ENCODE measurements at places on chromosomes 11 and 22.

DNA sequence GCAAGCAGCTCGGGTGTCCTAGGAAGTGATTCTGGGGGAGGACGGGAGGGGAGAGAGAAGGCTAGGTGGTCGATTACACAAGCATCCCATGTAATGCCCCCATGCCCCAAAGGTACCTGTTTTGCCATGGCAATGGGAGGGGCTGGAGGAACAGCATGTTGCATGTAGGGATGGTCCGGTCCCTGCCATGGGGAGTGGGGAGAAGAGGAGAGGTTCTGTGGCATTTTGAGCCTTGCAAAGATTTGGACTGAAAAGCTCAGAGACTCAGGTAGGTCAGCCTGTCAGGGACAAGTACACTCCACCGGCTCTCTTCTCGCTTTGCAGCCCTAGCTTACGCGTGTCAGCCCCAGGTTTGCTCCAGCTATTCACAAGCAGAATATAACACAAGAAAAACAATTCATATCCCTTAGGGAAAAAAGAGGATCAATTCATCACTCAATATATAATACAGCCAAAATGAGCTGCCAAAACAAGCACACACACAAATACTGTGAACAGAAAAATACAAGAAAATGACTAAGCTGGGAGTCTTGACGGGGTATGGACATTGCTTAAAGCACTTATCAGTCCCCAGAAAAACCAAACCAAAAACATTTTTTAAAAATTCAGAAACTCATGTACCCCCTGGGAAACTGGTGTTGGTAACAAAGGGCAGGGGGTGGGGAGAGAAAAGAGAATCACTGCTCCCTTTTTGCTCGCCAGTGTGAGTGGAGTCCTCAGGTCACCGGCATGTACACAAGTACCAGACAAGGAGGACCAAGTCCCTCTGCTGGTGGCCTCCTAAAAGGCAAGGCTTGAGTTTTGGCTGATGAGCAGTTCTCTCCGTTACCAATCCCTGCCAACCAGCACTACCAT, 21.6 kb downstream of the APOL5 start:
- no peak for DNase-seq

DNA sequence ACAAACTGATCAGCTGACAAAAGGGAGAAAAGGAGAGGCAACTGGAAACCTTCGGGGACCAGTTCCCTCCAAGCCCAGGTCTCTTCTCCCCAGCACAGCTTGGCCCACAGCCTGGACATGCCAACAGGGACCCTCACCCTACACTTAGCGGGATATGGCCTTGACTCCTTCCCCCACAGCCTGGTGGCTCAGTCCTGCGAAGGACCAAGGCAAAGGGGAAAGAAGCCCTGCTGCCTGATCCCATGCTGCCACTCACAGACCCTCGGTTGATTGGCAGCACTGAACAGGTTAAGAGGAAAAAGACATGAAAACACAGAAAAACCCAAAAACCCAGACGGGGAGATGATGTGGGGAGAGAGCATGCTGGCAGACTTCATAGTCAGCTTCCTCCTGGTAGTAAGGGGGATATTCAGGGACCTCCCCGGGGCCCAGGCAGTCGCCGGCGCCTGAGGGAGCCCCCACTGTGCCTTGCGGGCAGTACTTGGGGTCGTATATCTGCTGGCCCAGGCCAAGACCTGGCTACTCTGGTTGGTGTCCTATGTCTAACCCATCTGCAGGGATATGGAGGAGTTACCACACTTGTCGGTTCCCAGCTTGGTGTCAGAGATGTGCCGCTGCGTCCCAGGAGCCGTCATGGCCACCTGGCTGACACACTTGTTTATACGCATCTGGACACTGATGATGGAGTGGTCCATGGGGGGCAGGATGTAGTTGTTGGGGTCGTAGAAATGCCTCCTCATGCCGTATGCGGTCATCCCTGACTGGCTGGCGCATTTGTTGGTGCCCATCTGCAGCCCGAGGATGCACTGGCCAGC, 34.2 kb upstream of the HORMAD2 start:
- DNase-seq, result no peak

DNA sequence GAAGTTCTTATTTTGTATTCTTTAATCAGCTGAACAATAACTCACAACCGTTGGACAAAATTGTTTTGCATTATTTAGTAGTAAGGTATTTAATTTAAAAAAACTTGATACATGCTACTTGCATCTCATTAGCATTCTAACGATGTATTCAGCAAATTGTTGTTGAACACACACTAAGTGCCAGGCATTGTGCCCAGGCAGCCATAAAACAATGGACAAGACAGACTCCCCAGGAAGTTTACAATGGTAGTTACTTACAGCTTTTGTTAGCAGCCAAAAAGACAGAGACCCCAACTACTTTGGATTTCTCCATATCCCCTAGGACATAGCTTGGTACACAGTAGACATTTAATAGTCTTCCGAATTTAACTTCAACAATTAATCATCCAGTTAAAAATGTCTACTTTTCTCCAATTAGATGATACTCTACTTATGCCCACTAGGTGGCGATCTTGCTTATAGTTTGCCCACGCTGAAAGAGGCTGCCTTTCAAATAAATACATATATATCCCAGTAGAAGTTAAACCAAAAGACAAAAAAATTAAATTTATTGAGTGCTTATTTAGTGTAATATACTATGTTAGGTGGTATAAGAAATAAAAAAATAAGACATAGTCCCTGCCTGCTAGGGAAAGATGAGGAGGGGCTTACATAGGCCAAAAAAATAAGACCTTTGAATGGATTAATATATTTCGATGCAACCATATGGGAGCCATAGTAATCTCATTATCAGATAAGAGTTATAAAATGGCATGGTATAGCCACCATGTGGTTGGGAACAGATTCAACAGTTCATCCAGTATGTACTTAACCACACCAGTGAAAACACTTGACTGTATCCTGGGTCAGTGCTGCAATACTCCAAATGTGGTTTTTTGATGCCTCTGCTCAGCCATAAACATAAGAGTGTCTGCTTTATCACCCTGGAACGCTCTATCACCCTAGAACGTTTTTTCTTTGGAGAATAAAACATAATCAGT, 2.0 kb upstream of the FJX1 start:
- DNase-seq, result peak; percentile 93

DNA sequence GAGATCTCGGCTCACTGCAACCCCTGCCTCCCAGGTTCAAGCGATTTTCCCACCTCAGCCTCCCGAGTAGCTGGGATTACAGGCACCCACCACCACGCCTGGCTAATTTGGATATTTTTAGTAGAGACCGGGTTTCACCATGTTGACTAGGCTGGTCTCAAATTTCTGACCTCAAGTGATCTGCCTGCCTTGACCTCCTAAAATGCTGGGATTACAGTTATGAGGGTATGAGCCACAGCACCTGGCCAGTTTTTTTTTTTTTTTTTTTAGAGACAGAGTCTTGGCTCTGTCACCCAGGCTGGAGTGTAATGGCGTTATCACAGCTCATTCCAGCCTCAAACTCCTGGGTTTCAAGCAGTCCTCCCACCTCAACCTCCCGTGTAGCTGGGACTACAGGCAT, 54.9 kb upstream of the PRR5 start:
- DNase-seq, result no peak

GRCh38 chr11:86360775-86361395, 13.8 kb upstream of the CCDC81 start:
- no peak for DNase-seq

- DNase-seq, result no peak
Observed at GRCh38 chr11:119047205-119047604, 9.8 kb downstream of the HYOU1 start.

- no peak for DNase-seq
Observed at GRCh38 chr11:47384498-47384897, 6.2 kb upstream of the SPI1 start.

GRCh38 chr11:92423115-92424034, 198.8 kb downstream of the FAT3 start:
- DNase-seq, result no peak

- peak; percentile 39 for DNase-seq
Observed at GRCh38 chr11:575313-575995, 816 bp upstream of the PHRF1 start.

GRCh38 chr11:84581083-84581482, 1046.1 kb downstream of the DLG2 start:
- no peak for DNase-seq

- no peak for DNase-seq
Observed at GRCh38 chr11:32136657-32137056, 45.8 kb downstream of the RCN1 start.

- DNase-seq, result no peak
Observed at GRCh38 chr11:638631-639331, 1.7 kb downstream of the DRD4 start.

GRCh38 chr22:29442976-29443375, 4.6 kb downstream of the RFPL1 start:
- no peak for DNase-seq

DNA sequence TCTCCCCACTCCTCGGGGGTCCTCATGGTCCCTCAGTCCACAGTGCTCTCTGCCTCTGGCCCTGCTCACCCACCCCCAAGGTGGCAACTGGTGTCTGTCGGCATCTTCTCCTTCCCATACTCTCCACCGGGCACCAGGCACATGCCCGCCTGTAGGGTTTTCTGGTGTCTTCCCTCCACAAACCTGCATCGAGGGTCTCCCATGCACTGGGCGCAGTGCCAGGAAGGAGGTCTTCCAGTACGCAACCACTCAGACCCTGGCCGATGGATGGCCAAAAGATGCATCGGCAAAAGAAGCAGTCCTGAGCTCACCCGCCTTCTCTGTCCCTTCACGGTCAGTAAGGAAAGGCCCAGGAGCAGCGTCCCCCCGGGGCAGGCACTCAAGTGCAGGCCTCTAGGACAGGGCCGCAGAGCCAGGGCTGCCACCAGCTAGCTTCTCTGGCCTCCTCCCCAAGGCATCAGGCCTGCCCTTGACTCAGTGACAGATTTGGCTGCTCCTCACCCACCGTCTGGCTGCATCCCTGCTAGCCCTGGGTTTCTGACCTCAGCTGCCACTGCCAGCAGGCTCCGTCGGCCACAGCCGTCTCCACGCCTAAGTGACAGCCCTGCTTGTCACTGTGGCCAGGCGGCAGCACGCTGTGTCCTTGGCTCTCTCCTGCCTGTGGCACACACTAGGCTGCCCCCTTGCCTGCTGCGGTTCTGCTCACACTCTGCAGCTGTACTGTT, 32.1 kb upstream of the IGSF9B start:
- no peak for DNase-seq

DNA sequence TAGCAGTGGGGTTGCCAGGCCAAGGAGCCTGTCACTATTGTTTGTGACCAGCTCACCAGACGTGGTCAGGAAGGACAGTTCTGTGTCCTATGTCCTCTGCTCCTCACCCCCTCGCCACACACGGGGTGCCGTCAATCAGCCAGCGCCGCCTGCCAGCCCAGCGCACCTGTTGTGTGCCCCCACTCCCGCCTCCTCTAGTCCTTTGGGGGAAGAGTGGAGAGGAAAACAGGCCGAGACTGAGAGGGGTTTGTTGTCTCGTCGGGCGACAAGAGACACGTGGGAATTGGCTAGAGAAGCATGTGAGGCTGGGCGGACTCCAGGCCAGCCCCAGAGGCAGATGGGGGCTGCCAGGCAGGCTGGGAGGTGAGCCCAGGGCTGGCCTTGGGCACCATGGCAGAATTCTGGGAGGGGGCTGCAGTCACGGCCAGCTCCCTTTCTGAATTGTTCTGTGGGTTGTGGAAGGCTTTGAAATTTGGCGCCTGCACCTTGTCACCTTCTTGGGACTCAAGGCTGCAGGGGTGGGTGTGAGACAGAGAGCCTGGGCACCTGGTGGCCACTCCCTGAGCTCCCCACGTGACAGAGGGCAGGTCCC, 3.1 kb upstream of the KCNQ1OT1 start:
- DNase-seq, result no peak

- DNase-seq, result peak; percentile 53
Observed at GRCh38 chr11:1202776-1203504, 19.9 kb upstream of the MUC5B start.

- DNase-seq, result no peak
Observed at GRCh38 chr11:95907476-95907875, 16.4 kb downstream of the MTMR2 start.

DNA sequence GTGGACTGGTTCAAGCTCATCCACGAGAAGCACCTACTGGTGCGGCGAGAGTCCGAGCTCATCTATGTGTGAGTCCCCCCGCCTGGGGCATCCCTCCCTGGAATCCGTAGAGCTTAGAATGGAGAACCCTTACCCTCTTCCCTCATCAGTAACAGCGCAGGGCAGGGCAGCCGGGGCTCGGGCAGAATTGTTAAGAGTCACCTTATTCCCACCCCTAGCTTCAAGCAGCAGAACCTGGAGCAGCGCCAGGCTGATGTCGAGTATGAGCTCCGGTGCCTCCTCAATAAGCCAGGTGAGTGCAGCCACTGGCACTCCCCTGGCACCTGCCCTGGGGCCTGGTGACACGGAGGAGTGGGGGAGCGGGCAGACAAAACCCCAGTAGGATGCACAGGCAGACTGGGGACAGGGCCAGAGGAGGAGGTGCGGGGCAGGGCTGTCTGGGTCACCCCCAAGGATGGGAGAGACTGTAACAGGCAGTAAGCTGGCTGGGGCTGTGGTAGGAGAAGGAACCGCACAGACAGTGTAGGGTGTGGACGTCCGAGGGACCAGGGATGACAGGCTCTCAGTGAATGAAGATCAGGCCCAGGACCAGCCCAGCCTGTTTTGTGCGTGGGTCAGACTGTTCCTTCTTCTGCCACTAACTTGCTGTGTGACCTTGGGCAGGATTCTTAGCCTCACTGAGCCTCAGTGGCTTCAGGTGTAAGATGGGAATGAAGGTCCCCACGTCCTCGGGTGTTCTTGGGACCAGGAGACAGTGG, 20.4 kb downstream of the C22orf23 start:
- DNase-seq, result no peak

GRCh38 chr22:32202539-32203180, 2.2 kb downstream of the RFPL2 start:
- peak; percentile 37 for DNase-seq

- no peak for DNase-seq
Observed at GRCh38 chr11:126816645-126817044, 183.9 kb downstream of the KIRREL3 start.

DNA sequence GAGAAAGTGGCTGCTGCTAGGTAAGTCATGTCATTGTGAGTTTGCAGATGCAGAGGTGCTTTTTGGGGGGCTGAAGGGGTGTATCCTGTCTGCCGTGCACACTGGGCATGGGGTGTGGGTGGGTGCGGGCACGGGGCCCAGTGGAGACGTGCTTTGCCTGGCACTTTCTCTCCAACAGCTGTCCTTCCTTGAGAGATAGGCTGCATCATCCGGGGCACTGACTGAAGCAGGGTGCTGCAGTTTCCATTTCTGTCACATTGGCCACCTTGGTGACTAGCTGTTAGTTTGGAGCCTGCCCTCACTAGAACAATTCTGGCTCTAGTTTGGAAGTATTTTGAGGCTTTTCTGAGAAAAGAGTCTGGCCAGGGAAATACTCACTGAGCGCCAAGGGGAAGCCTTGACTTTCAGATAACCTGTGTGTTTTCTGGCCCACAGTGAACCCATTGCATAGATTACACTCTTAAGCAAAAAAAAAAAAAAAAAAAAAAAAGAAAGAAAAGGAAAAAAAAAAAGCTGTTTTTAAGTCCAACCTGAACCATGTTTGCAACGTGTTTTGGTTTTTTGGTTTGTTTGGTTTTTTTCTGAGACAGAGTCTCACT, 219.2 kb downstream of the NAV2 start:
- no peak for DNase-seq

DNA sequence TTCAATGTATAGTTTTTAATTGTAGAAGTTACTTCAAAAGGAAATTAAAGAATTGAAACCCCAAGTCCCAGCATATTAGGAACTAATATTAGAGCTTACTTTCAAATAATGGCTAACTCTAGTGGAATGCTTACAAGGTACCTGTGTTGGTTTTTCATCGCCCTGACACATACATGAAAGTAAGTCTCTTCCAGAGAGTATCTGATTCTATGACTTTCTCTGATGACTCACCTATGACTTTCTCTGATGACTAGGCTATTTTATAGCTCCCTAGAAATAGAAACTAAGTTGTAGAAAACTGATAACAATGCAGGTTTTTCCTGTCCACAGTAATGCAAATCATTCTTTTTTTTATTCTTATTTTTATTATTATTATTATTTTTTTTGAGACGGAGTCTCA, 33.6 kb upstream of the MMP7 start:
- DNase-seq, result no peak

Measured in Kasumi-1 (cell line).